ENCODE measurements at places on chromosomes 13 and 19.

- no peak for DNase-seq
These were observed 26.5 kb downstream of the COMMD6 start for GRCh38 chr13:75511051-75511625.

DNA sequence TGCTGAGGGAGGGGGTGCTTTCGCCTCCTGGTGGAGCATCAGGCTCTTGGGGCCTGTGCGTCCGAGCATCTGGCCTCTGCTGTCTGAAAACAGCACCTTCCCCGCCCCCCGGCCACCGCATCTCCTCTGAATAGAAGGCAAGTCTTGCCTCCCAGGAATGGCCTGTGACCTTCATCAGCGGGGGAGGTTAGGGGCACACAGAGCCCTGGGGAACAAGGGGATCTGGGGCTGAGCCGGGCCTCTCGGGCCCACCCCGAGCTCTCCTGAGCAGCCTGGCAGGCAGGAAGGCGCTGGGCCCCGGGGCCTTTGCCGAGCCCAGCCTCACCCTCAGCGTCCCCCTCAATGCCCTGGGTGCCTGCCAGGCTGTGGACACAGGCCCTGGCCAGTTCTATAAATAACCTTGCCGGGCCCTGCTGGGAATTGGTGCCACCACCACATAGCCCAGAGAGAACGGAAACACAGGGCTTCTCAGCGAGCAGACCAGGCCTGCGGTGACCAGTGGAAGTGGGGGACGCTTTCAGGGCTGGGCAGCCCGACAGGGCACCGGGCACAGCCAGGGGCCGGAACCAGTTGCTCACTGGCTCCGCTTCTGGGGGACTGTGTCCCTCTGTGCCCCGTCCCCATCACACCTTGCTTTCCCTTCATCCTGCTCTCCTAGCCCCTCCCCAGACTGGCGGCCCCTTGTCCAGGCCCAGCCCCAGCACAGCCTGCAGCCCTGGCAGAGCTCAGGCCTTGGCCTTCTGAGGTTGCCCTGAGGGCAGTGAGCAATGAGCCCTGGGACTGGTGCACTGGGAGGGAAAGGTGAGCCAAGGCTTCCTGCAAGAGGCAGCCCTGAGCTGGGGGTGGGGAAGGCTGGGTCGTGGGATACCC lies 9.5 kb downstream of the STK11 start:
- DNase-seq, result peak; percentile 72

DNA sequence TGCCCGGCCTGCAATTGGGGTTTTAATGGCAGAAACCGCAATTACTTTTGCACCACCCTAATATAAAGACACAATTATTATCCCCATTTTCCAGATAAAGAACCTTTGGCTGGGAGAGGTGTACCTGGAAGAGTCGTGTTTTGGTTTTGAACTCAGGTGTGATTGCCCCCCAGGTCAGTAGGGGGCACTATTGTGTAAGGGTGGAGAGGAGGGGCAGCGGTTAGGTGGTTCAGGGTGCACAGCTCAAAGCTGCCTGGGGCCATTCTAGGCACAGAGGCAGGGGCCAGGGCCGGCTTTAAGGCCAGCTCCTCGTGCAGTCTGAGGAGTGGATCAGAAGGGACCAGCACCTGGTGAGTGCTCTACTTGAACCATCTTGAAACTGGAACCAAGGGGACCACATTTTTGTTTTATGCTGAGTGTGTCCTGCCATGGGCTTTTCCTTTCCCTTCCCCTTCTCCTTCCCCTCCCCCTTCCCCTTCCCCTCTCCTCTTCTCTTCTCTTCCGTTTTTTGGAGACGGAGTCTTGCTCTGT lies 5.8 kb upstream of the FCGRT start:
- peak; percentile 54 for DNase-seq

GRCh38 chr19:35373492-35373891 lies 2.6 kb downstream of the GPR42 start:
- DNase-seq, result no peak

GRCh38 chr13:113001241-113002140 lies 32.5 kb downstream of the MCF2L start:
- peak; percentile 77 for DNase-seq

DNA sequence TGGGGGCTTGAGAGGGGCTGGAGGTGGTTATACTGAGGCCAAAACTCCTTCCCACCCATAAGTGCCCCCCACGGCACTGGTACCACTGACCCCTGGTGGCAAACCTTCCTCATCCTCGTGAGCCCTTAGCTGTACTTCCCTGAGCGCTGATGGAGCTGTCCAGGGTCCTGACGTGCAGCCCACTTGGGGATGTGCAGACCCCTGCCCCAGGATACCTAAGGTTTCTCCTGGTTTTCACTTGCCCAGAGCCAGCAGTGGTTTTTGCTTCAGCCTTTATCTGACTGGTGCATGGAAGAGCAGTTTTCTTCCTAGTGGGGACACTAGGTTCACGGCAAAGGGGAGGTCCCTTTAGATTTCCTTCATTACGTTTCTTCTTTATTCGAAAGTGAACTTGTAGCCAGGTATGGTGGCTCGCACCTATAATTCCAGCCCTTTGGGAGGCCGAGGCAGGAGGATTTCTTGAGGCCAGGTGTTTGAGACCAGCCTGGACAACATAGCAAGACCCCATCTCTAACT lies 28.7 kb upstream of the KCTD15 start:
- no peak for DNase-seq

GRCh38 chr13:57878291-57878690 lies 246.7 kb downstream of the PCDH17 start:
- no peak for DNase-seq

GRCh38 chr13:34124666-34125306 lies 306.8 kb downstream of the RFC3 start:
- no peak for DNase-seq

DNA sequence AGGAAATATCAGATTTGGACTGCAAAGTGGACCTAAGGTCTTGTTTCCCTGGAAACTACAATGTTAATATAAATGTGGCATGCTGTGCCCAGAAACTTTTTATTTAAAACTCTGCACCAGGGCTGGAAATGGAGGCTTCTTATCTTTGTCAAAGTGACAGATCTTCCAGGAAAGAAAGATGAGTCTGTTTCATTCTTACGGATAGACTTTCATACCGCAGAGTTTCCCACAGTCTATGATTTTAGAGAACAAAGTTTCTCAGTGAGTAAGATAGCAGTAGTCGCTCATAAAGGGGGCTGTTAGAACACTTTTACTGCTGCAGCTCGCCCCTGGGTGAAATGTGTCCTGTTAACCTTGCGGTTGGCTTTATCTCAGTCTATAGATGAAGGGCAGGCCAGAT lies 6.7 kb downstream of the CLEC11A start:
- no peak for DNase-seq

DNA sequence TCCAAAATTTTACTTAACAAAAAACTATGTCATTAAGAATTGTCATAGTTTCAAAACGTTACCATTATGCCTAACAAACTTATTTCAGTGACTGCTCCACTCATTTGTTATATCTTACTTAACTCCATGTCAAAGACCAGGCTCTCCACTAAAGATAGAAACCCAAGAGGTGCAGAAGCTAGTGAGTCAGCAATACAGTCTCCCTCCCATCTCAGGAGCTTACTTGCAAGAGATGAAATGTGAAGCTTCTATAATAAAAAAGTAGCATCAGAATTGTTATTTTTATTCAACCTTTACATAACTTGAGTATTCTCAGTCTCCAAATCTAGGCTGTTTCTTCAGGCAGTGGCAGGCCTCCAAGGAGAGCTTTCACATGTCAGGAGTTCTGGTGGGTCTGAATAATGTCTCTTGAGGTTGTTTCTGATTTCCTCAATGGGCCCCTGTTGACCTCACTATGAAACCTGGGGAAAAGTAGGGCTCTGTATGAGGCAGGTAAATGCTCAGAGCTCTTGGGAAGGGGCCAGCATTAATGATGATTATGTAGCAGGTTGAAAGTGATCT lies 242.0 kb downstream of the NDFIP2 start:
- DNase-seq, result no peak
